ENCODE measurements at places on chromosomes 5 and 9. TPM values are rescaled to one million over a fixed set of nuclear protein-coding genes. Genes with fewer than 3 reads are reported as not detected.

GRCh38 chr9:37410969-37411785 is 11.3 kb upstream of the GRHPR start:
- DNase-seq: peak; percentile 68

Gene PCDHGA3
- total RNA-seq: not detected

DNA sequence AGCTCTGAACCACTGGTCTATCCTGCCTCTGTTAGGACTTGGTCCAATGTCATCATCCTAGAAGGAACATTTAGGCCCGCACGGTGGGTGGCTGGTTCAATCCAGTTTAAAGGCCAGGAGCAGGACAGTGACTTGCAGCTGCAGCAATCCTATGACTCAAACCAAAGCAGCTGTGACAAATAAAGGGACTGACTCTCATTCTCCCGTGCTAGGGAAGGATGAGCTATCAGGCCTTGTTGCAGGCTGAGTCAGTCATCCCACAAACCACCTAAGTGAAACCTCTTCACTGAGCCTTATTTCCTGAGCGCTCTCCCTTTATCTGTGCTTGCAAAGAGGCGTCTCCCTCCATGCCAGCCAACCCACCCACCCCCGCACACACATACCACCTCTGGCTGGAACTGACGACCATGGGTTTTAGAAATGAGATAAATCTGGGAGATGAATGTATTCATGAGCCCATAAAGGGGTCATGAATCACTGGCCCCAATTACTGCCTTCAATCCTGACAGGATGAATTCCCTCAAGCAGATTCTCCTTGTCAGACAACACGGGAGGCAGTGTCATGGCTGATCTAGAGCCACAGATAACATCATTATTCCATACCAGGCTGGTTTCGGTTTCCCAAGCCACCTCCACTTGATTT is 93.4 kb downstream of the KCNIP1 start:
- DNase-seq: peak; percentile 65

GRCh38 chr5:135248801-135249231 is 150.2 kb downstream of the MACROH2A1 start:
- DNase-seq: peak; percentile 28

Gene EGR1
- total RNA-seq: 10.7 TPM

GRCh38 chr9:132725306-132725705 is 55.0 kb downstream of the GTF3C4 start:
- DNase-seq: no peak

DNA sequence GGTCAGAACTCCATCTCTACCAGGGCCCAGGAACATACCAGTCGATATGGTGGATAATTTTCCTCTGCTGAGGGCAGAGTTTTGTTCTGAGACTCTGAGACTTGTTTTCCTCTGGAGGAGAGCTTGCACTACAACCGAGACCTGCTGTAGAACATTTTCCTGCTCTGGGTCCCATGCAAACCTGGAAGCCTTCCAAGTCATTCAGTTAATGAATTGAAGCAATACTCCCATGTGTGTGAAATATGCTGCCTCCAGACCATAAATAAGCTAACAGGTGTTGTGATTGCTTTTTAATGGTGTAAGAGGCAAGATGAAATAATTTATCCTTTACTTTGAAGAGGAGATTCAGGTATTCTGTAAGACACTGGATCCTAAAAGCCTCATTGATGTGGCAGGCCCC is 372.8 kb downstream of the TMEM167A start:
- no peak for DNase-seq

DNA sequence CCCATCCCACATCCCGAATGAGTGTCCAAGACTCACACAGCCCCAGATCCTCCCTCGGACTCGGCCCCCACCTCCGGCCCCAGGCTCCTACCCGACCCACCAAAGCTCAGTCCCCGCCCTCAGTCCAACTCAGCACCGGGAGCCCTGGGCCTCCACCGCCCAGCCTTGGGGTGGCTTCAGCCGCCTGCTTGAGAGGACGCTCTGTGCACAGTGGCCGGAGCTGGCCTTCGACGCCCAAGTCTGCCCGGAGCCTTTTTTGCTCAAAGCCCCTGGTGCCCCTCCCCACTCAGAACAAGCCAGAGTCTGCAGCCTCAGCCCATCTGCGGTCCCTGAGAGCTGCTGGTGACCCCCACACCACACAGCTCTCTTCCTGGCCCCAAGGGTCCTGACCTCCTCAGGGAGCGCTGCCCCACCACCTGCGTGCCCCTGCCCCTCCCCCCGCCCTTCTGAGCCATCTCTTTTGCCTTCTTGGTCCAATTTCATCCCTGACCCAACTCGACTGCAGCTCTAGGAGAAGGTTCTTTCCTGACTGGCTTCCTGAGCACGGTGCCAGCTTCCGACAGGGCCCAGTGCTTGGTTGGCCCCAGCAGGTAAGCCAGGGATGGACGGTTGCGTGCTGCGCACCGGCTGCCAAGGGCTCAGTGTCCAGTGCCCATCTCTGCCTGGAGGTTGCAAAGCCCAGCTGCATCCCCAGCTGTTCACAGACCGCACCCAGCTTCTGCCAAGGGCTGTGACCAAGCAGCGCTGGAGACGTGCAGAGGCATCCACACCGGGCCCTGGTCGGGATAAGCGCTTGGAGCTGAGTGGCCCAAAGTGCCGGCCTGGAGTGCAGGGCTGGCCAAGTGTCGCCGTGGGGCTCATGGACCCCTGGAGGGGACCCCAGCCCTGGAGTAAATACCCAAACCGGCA is 27.7 kb upstream of the NSMF start:
- DNase-seq: no peak

Gene C9
- total RNA-seq: not detected

Gene LCP2
- 393 TPM for total RNA-seq

GRCh38 chr5:140207250-140207964 is 32.4 kb downstream of the CYSTM1 start:
- DNase-seq: no peak

DNA sequence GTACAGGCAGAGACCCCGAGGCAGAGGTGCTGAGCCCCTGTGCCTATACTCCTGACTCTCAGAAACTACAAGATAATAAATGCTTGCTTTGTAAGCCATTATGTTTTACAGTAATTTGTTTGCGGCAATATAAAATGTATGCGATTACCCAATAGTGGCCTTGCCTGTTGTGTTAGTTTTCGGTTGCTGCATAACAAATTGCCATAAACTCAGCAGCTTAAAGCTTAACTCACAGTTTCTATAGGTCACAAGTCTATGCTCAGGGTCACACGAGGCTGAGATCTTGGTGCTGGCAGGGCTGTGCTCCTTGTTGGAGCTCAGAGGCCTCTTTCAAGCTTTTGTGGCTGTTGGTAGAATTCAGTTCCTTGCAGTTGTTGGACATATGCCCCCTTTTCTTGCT is 114.8 kb downstream of the COL23A1 start:
- no peak for DNase-seq

Gene HACD4
- 10.1 TPM for total RNA-seq

- no peak for DNase-seq
Observed at GRCh38 chr5:57805732-57806131, 323.1 kb upstream of the ACTBL2 start.

DNA sequence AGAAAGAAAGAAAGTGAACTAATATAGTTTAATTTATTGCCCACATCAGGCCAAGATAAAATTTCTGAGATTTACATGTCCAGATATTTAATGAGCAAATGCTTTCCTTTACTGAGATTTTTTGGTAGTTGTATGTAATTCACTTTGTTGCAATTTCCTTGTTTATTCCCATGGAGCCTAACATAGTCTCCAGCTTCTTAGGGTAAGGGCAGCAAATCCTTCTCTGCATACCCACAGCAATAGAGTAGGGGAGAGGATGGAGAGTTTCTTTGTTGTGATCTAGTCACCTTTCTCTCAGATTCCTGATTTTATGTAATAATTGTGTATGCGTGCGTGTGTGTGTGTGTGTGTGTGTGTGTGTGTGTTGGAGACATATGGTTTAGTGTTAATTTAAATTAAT is 51.6 kb upstream of the DPYSL3 start:
- no peak for DNase-seq

- no peak for DNase-seq
Observed at GRCh38 chr5:154403776-154404387, 41.9 kb upstream of the SAP30L start.

GRCh38 chr5:152004095-152004494 is 79.4 kb upstream of the GLRA1 start:
- DNase-seq: no peak

DNA sequence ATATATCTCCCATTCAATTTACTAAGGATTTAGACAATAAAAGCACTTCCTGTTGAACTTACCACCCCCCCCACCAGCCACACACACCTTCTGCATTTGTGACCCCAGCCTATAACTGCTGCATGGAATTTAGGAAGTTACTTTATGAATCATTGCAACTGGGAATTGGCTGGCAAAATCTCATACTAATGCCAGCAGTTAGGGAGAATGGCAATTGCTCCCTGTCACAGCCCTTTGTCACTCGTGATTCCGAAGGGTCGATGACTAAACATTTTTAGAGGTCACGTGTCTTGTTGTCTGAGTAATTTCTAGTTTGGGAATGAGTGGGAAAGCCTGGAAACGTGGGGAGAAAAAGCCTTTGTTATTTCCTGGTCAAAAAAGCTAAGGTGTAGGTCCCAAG is 46.6 kb upstream of the PCA3 start:
- no peak for DNase-seq

- DNase-seq: no peak
Observed at GRCh38 chr5:9534881-9535517, 10.9 kb downstream of the SEMA5A start.

DNA sequence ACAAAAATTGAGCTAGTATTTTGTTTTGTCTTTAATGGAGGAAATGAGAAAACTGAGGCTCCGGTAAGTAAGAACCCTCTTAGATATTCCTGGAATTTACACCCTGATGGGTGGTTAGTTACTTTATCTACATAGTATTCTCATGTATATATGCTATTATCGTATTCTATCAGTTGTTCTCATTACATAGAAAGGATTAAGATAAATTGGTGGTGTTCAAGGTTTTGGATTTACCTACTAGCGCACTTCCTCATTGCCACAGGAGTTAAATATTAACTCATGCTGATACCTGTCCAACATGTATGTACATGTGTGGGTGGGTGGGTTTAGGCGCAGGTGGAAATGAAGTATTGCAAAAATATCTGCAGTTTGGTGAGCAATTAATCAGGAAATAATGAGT is 61.1 kb upstream of the IFNE start:
- DNase-seq: no peak

DNA sequence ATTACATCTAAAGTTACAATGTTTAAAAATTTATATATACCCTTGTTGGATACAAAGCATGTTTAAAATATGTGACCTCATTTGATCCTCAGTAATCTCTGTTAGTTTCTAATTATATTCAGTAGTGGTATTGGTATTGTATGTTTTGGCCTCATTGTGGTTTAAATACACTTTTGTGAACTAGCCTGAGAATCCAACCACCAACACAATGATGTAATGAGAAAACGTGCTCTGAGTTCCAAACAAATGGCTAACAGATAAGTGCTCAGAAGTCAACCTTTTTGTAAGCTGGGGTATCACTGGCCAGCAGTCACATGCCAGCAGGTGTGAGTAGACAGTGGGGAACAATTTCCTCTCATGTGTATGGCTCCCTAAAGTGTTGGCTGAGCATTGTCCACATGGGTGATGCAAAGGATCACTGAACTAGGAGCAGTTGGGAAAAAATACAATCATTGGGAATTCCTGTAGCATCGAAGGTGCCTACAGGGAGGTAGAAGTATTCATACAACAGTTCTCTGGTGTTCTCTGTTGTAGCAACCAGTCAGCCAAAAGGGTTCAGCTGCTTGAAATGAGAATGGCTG is 56.1 kb downstream of the DOCK8 start:
- no peak for DNase-seq

DNA sequence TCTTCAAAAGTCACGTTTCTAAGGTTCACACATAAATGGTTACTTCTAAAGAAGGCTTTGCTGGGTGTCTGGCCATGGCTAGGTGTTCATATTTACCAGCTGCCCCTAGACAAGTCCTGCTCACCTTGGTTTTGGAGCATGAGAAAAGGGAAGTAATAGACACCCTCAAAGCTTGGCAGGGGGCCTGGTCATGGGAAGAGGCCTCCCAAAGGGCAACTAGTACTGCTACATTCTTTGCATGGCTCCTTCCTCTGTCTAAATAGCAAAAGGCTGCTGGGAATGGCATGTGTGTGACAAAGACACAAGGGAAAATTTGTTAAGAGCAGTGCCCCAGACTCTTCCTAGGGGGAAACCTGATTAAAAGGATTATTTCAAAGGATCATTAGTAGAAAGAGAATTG is 93.4 kb downstream of the NRG2 start:
- DNase-seq: no peak

Gene FBXW11
- 31.2 TPM for total RNA-seq

GRCh38 chr5:65823204-65823603 is 101.2 kb downstream of the NLN start:
- no peak for DNase-seq

Gene PDGFRB
- 53.3 TPM for total RNA-seq

Gene ANKRD20A1
- not detected for total RNA-seq

DNA sequence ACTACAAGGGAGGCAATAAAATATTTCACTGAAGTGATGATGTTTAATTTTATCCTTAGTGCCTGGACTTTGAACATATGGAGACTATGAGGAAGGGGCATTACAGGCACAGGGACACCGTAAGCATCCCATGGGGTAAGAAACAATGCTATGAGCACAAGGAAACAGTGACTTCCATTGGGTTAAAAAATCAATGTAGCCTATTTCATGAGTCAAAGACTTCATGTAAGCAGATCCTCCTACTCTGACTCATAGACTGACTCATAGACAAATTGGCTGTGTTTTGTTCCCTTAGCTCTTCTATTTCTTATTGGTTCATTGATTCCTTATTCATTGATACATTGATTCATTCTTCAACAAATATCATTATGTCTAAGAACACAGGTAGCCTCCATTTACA is 351.0 kb downstream of the PRELID2 start:
- DNase-seq: no peak

Gene IZUMO3
- total RNA-seq: not detected

DNA sequence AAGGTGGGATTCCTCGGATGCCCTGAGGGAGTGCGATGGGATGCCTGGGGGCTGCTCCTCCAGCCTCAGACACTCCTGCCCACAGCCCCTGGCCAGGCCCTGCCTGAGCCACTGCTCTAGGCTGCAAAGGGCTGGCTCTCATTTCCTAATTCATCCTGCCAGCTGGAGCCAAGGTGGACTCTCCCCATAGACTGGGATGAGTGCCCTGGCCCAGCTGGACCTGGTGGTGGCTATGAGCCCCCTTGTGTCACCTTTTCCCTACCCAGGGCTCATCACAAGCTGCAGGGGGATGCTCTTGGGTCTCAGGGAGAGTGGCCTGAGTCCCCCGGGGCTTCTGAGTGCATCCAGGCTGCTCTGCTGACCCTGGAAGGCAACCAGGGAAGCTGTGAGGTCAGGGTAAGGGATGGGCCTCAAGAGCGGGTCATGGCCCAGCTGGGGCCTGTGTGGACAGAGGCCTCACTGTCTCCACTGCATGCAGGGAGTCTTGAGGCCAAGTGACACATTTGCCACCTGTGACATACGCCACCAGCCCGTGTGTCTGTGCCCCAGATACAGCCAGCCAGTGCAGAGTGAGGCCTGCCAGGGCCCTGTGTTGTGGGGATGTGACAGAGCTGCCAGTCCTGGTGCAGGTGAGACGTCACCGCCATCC is 102.7 kb upstream of the IER5L start:
- peak; percentile 38 for DNase-seq

Measured in activated CD8-positive, alpha-beta memory T cell treated with anti-CD3 and anti-CD28 coated beads, Interleukin-2, amount 10 ng/mL, durations not matched to agents 7 days and 5 days (primary cell).